ENCODE measurements at places on chromosomes 5 and 9.

DNA sequence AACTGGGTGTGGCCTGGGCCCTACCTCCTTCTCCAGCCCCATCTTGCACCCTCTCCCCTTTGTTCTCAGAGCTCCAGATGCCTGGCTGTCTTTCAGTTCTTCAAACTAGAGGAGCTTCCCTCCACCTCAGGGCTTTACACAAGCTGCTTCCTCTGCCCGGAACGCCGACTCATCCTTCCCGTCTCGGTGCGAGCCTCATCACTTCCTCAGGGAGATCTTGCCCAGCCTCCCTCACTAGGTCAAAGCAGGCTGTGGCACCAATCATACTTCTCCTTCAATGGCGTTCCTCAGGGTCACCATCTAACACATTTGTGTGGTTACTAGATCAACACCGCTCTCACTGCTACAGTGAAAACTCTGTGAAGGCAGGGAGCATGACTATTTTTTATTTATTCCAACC, 56.2 kb upstream of the ZSWIM6 start:
- no peak for DNase-seq

- no peak for DNase-seq
Measured at GRCh38 chr5:170537451-170538095, 33.8 kb downstream of the KCNIP1 start.

- DNase-seq = no peak
Measured at GRCh38 chr5:57594436-57594835, 111.8 kb upstream of the ACTBL2 start.

GRCh38 chr5:150766251-150766650, 7.4 kb upstream of the DCTN4 start:
- DNase-seq = no peak

DNA sequence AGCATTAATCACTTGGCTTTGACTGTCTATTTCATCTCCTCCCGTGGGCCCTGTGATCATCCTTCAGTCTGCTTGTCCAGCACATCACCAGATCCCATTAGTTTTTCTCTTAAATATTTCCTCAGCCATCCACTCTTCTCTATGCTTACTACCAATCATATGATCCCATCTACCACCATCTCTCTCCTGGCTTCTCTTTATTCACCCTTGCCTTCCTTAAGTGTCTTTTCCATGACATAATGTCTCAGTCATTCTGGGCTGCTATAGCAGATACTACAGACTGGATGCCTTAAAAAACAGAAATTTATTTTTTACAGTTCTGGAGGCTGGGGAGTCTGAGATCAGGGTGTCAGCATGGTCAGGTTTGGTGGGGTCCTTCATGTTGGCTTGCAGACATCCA, 208.4 kb upstream of the PPP1R2B start:
- DNase-seq = no peak

- DNase-seq = no peak
Measured at GRCh38 chr5:176166427-176166826, 71.8 kb upstream of the SIMC1 start.

DNA sequence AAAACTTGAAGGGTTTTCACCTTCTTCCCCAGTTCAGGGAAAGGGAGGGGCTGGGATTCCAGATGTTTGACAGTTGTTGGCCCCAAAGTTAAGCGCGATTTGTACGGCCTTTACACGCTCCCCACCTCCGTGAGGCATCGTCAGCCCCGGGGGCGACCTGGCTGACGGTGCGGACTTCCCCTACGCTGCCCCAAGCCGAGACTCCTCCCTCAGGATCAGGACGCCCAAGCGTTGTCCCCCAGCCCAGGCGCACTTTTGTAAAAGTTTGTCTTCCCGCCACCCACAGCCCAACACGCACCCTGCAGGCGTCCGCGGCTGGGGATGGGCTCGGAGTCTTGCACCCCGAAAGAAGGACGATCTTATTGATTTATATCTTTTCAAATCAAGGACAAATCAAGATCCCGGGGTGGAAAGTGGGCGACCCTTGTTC, 713 bp downstream of the MOB3B start:
- peak; percentile 19 for DNase-seq

GRCh38 chr5:15959370-15960164, 220.0 kb downstream of the MARCHF11 start:
- no peak for DNase-seq

DNA sequence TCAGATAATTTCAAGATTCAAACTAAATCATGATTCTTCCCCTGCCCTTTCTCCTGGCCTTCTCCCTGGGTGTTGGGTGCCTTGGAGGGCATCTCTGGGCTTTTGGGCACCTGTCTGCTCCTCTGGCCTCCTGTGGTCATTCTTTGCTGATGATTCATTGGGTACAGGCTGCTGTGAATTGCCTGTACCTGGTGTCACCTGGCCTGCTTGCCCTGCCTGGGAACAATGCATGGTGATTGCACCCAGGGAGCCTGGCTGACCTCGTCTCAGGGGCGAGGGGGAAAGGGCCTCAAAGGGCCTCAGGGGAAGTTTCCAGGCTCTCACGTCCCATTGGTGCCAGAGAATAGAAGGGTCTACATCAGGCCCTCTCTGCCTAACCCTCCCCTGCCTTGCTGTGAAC, 20.1 kb upstream of the CKMT2 start:
- no peak for DNase-seq

DNA sequence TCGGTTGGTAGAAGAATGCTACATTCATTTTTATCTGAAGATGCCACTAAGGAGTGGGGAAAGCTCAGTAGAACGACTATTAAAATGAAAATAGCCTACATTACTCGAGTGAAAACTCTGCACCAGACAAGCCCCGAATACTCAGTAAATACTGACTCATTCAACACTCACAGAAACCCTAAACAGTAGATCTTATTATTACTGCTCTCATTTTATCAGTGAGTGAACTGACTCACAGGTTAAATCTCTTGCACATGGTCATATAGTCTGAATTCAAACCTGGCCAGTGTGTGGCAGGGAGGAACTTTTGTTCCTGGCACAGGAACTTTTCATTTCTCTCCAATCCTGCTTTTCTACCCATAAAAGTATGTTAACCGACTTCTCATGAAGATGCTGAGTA, 9.6 kb upstream of the PAPPA start:
- no peak for DNase-seq

DNA sequence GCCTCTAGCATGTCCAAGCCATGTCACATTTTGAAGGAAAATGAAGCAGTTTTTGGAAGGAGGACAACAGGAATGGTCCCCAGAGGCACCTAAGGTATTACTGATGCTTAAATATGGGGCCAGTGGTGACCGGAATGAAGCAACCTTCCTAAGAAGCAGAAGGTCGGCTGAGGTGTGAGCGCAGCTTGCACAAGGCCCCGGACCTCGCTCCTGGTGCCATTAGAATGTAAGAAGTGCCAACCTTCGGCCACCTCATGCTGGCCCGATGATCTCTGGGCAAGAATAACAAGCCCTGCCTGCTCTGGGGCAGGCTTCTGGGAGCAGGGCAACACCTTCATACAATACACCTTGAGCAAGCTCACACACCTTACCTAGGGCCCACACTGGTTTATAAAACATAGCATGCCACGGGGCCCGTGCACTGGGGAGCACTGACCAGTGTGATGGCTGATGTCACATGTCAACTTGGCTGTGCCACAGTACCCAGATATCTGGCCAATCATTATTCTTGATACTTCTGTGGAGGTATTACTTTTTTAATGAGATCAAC, 21.9 kb downstream of the SEMA4D start:
- no peak for DNase-seq

DNA sequence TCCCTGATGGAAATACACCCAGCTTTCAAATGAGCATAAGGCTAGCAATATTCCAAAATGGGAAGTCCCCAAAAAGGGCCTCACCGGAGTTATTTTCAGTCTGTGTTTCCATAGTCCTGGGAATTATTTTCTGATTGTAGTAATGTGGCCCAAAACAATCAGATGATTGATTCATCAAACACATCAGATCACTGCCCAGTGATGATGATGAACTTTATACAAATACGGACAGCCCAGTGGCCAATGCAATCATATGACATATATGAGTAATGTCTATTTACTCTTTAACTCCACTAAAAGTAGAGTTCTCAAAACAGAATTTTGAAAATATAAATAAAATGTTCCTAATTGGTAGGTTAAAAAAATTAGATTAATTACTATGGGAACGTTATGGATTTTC, 467.8 kb downstream of the ZNF608 start:
- DNase-seq = no peak

DNA sequence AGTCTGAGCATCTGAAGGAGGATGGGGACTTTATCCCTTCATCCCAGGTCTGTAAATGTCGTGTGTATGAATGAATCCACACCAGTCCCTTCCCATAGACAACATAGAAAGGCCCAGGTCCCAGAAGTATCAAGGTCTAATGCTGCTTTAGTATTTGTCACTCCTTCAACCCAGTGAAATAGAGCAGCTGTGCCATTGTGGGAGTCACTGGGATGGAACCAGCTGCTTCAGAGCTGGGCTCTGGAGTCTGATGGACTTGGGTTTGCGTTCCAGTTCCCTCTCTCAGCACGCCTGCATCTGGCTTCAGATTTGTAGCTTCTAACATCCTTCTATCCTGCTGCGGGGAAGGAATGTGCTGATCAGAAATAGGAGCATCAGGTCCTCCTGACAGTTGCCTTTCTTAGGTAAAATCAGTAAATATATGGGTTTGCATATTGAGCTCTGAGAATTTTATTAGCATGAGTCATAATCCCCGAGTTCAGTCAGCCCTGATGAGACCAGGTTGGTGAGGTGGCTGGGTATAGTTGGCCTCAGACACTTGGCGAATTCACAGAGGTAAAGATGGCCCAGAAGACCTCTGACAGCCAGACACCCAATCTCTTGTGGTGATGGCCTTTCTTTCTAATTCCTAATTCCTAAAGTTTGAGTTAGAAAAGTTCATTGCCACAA, 10.1 kb downstream of the ACO1 start:
- DNase-seq = no peak

DNA sequence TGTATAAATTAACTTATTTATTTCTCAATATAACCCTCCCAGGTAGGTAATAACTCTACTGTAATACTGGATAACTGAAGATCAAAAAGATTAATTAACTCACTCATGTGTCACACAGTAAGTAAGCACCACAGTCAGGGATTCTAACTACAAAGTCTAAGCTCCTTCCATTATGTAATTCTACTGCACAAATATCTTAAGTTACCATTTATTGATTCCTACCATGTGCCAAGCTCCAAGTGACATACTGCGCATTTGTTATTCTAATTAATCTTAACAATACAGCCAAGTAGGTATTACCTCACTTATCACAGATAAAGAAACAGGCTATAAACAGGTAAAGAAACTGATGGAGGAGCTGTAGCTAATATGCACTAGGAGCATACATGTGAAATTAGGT, 58.3 kb downstream of the RANBP6 start:
- DNase-seq = no peak

- DNase-seq = no peak
Measured at GRCh38 chr9:8282535-8282934, 483.0 kb upstream of the DMAC1 start.

GRCh38 chr5:24005384-24005783, 498.0 kb downstream of the PRDM9 start:
- no peak for DNase-seq

- DNase-seq = no peak
Measured at GRCh38 chr9:96241391-96241809, 60.6 kb downstream of the HSD17B3 start.

GRCh38 chr5:61768692-61769281, 436.7 kb downstream of the ZSWIM6 start:
- DNase-seq = no peak

DNA sequence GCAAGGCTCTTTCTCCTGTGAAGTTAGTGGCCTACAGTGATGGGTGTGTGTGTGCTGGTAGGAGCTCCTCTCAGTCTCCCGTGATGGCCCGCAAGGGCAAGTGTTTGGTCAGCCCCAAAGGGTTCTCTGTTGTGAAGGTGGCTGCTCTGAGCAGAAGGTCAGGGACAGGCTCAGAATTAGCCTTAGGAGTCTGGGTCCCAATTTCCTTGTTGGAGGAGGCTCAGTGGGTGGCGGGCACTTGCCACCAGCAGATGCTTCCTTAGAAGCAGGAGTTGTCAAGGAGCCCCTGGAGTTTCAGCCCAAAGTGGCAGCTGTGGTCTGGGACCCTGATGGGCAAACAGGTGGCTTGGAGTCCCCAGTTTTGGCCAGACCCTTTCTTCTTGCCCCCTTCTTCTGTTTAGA, 154.4 kb downstream of the MACROH2A1 start:
- no peak for DNase-seq

- DNase-seq = no peak
Measured at GRCh38 chr5:67728326-67728890, 487.1 kb upstream of the PIK3R1 start.

DNA sequence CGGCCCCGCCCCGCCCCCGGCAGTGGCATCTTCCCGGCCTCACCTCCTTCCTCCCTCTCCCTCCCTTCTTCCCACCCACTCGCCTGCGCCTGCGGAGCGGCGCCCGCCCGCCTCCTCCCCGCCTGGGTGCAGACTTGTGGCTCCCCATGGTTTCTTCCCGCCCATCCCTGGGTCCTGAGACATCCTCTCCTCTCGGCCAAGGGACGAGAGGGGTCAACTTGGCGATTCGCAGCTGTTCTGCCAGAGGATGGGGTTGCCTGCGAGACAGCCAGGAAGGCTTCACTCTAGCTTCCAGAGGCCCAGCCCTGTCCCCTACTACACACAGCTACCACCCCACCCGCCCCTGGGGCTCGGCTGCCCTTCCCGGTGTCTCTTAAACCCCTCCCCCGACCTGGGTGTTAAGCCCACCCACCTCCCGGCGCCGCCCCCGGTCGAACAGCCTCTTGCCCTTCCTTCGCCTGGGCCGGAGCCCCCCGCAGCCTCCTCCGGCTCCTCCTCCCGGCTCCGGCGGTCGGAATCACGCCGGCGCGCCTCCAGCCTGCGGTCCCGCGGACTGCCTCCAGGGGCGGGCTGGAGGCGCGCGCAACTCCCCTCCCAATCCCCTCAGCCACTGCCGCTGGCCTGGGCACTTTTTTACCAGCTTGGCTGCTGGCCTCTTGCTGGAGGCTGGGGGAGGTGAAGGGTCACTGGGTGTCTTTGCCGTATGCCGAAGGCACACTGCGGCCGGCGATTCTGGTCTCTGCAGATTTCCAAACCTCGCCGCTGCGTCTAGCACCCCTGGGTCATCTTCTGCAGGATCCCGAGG, 1.9 kb downstream of the JADE2 start:
- DNase-seq = peak; percentile 74

- DNase-seq = no peak
Measured at GRCh38 chr9:126377536-126377935, 50.9 kb downstream of the MVB12B start.

DNA sequence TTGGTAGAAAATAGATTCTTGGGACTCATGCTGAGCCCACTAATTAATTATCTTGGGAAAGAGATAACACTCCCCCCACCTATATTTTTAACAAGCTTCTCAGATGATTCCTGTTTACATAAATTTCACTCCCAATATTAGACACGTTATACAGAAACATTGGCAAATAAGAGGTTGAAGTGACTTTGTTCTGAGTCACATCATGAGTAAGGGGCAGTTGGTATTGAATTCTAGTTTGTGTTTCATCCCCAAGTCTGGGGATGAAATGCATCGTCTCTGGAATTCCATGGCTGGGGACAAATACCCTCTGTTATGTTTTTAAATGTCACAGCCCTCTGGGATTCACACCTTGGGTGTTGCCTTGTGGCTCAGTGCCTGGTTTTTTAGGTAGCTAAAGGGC, 41.0 kb downstream of the BASP1 start:
- DNase-seq = no peak

- DNase-seq = no peak
Measured at GRCh38 chr9:107337676-107338590, 54.9 kb downstream of the RAD23B start.
